Right renal pelvis (tissue), 4 donors: ENCODE measurements at places on chromosomes 11 and 22. TPM values are rescaled to one million over a fixed set of nuclear protein-coding genes. Genes with fewer than 3 reads are reported as not detected.

Gene ASPHD2
- polyA plus RNA-seq: 4.5 TPM

Gene UQCC3
- 12.8 TPM for polyA plus RNA-seq

Gene DNHD1
- polyA plus RNA-seq: 6.5 TPM

Gene LARGE1
- 30.4 TPM for polyA plus RNA-seq

Gene FHIP1B
- polyA plus RNA-seq: 50.7 TPM

Gene PVALB
- 10.5 TPM for polyA plus RNA-seq

Gene APOL5
- not detected for polyA plus RNA-seq
